IPS-NIHi11 (cell line): ENCODE measurements at places on chromosomes 4 and X.

DNA sequence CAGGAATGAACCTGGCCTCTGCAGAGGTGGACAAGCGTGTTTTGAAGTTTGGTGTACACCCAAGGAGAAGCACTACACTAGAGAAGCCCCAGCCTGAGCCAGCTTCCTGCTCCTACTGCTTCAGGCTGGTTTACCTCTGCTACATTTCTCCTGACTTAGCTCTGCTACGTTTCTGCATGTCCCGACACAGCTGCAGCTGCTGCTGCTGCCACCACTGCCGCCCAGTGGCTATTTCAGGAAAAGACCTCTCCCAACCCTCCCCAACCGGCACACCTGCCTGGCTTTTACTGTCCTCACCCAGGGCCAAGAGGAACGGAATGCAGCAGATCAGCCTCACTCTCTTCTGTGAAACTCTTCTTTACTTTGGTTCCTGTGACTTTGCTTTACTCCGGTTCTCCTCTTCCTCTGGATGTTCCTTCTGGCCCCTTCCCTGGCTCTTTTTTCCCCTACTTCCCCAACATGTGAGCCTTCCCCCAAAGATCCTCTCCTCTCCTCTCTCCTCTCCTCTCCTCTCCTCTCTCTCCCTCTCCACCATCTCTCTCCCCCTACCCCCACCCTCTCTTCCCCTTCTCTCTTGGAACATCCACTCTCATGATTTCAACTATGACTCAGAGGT is 3.1 kb upstream of the P2RY4 start:
- DNase-seq: peak; percentile 63

DNA sequence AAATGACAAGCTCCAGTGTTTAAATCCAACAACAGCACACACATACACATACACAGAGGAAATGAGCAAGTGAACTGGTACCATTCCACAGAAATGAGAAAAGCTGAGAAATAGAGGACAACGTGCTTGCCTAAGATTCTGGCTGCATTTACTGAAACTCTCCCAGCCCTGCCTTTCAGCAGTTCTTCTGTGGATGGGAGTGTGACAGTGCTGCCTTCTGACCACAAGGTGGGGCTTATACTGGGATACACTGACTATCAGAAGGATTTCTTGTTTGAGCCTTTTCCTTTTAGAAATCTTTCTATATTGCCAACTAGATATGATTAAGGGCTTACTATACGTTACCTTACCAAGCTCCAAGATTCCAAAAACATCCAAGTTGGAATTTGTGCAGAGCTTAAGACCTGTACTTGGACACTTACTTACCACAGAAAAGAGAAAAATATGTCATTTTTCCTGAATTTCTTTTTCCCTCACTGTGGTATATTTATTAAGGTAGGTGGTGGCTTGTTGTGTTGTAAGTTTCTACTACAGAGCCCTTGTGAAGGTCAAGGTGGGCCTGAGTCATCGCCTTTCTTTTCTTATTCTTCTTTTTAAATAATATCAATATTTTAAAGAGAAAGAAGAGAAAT is 10.7 kb upstream of the CXCL8 start:
- DNase-seq: peak; percentile 70

DNA sequence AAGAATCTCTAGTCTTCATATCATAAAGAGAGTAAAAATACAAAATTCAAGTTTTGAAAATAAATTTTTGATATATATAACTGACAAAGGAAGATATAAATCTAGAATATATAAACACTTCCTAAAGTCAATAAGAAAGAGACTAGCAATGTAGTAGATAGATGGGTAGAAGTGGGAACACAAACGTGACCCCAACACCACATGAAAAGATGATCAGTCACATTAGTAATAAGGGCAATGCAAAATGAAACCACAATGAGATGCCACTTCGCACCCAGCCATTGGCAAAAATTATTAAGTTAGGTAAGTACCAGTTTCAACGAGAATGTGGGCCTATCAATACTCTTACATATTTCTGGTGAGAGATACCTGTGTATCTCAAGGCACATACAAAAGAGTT is 106.5 kb downstream of the EGF start:
- no peak for DNase-seq

- DNase-seq: no peak
Observed at GRCh38 chr4:13464543-13464942, 19.6 kb downstream of the RAB28 start.

GRCh38 chrX:134936542-134936941 is 54.2 kb upstream of the SMIM10 start:
- DNase-seq: no peak

DNA sequence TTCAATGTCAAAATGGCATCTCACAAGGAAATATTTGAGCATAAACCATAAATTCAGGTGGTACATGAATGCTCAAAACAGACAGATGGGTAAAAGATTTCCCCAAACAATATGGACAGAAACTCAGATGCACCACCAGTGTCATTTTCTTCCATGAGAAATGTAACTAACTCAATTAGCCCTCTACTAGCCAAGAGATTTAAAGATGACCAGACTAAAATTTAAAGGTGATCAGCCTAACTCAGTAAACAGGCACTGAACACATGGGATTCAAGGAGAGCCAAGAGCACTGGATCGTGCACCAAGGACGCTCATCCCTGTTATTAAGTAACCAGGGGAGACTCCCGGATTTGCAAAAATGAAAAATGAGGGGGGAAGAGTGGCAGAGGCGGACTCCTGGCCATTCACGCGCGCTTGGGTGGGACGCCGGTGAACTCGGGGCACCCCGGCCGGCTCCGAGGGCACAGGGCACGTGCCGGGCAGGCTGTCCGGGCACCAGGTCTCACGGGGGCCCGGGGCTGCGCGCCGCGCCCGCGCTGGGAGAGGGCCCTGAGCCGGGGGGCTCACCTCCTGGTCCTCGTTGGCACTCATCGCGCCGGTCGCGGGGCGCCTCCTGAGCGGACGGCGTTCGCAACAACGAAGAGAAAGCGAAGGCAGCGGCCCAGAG is 490 bp downstream of the RWDD4 start:
- DNase-seq: peak; percentile 71

GRCh38 chr4:89358935-89359638 is 51.5 kb upstream of the GPRIN3 start:
- no peak for DNase-seq

DNA sequence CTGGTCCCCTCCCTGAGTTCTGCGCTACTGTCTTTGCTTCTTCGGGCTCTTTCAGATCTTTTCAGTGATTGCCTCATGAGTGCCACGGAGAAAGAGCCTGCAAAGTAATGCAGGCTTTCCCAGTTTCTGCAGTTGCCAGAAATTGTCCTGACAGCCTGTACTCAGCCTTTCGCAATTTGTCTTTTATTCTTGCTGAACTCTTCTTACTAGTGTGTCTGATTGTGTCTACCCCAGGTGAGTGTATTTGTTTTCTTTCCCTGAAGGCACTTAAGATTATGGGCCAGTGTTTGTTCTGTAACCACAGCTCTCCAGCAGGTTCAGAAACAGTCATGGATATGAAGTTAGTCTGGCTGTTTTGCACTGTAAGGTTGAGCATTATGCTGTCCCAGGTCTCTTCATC is 47.1 kb downstream of the FAM193A start:
- no peak for DNase-seq

GRCh38 chrX:150375243-150375770 is 12.2 kb downstream of the MAMLD1 start:
- no peak for DNase-seq

- DNase-seq: no peak
Observed at GRCh38 chr4:168845897-168846296, 164.2 kb downstream of the CBR4 start.

DNA sequence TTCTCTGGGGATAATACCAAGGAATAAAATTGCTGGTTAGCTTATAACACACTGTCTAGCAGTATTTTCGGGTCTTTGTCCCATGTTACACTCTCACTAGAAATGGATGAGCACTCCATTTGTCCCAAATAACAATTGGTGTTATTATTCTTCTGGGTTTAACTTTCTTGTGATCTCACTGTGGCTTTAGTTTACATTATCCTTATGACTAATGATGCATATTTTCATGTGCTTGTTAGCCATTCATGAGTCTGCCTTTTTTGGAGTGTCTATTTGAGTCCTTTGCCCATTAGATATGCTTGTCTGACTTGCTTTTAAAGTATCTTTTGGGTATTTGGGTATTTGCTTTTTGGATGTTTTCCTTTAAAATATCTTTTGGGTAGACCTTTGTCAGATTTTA is 372.9 kb upstream of the TENM3 start:
- no peak for DNase-seq

DNA sequence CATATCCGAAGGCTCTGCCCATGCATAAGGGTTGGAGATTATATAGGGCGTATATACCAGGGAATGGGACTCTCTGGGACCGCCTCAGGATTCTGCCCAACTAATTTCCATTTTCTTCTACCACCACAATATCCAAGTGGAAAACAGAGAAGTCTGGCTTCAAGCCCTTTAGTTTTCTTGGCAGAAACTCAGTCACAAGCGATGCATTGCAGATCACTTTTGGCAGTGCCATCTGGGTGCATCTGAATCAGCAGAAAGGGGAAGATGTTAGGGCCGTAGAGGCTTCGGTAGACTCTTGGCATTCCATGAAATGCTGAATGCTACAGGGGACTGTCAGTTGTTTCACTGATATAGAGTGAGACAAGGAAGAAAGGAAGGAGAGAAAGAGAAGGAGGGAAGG is 94.1 kb upstream of the FAM9B start:
- no peak for DNase-seq

- DNase-seq: no peak
Observed at GRCh38 chr4:498328-498904, 540 bp downstream of the ZNF721 start.

- DNase-seq: no peak
Observed at GRCh38 chrX:118541482-118541881, 45.9 kb downstream of the DOCK11 start.

GRCh38 chr4:159271856-159272255 is 169.0 kb downstream of the RAPGEF2 start:
- DNase-seq: no peak

DNA sequence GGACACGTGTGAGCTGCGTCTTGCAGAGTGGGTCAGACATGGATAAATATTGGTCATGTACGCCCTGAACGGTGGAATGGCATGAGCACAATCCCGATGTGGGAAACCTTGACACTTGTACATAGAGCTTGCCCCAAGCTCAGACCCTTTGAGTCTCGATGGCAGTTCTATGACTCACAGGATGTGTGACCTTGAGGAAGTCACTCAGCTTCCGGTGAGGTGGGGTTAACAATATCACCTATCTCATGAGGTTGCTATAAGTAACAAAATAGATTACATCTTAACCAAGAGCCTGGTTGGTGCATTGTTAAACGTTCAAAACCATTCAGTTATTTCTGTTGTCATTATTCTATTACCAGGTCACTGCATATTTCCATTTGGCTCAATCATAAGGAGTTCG is 109.1 kb upstream of the TBL1X start:
- no peak for DNase-seq

- DNase-seq: peak; percentile 11
Observed at GRCh38 chrX:133987188-133987587, 1.8 kb upstream of the GPC3 start.

DNA sequence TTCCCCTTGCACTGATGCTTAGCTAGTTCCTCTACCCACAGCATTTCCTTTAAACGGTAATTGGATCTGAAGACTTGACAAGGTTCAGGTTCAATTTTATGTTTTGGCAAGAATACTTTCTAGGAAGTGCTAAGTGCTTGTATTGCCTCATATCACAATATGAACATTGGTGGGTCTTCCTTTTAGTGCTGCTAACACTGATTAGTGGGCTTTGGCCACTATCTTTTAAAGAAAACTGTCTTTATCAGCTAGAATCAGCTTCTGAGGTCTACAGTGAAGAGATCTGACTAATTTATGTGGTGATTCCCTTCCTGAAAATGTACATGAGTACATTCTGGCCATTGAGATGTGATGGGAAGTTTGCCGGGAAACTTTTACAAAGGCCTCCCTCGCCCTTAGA is 316.7 kb upstream of the KLF3 start:
- DNase-seq: no peak

GRCh38 chr4:94852616-94853015 is 94.9 kb downstream of the BMPR1B start:
- DNase-seq: no peak

DNA sequence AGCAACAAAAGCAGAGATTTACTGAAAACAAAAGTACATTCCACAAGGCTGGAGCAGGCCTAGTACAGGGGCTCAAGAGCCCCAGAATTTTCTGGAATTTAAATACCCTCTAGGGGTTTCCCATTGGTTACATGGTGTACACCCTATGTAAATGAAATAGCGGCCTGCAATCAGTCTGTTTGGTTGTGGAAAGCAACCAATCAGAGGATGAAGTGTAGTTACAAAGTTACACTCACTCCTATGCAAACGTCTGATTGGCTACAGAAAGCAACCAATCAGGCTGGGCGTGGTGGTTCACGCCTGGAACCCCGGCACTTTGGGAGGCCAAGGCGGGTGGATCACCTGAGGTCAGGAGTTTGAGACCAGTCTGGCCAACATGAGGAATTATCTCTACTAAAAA is 13.8 kb upstream of the TXLNG start:
- DNase-seq: peak; percentile 7

DNA sequence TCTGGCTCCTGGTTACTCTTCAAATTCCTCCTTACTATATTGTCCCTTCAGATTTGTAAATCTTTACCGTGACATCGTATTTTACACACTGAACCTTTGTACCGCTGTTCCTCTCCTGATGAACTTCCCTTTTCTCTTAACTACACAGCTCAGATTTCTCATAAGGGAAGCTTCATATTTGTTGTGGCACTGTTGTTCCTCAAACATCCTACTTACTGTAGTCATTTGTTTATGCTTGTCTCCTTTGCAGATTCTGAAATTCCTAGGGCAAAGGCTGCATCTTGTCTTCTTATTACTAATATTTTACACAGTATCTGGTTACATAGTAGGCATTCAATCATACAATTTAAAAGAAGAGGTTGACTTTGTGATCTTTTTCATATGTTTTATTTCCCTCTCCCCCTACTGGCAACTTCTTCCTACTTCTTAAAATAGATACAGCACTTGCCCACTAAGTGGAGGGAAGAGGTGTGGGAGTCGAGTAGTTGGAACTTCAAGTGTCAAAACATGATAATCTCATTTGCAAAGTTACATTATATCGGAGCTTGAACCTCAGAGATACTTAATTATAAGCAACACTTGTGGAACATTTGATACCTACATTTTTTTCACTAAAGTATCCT is 50.0 kb downstream of the TET2 start:
- no peak for DNase-seq

GRCh38 chr4:39850727-39851126 is 127.0 kb downstream of the PDS5A start:
- no peak for DNase-seq

GRCh38 chr4:145613566-145614232 is 5.5 kb upstream of the MMAA start:
- no peak for DNase-seq

- DNase-seq: no peak
Observed at GRCh38 chr4:145530189-145530588, 48.5 kb downstream of the SMAD1 start.

GRCh38 chr4:34723605-34724004 is 1520.7 kb downstream of the ARAP2 start:
- no peak for DNase-seq

- DNase-seq: no peak
Observed at GRCh38 chrX:68945081-68945602, 116.3 kb downstream of the EFNB1 start.

- no peak for DNase-seq
Observed at GRCh38 chr4:157052429-157053040, 23.4 kb upstream of the GLRB start.

- no peak for DNase-seq
Observed at GRCh38 chr4:115841871-115842270, 728.5 kb upstream of the NDST4 start.

- no peak for DNase-seq
Observed at GRCh38 chr4:106186201-106186600, 129.8 kb downstream of the TBCK start.
